Activated T-helper 1 cell treated with anti-CD3 and anti-CD28 coated beads, Interleukin-12 subunit alpha, Interleukin-12 subunit beta, Interleukin-2, Interleukin-4 antibody, amounts not matched to agents 30 ng/mL and 10 ng/mL and 1 ng/mL, durations not matched to agents 14 hours and 24 hours and 36 hours (primary cell): ENCODE measurements at places on chromosomes 5 and 9. TPM values are rescaled to one million over a fixed set of nuclear protein-coding genes. Genes with fewer than 3 reads are reported as not detected.

PTAR1 gene
- 47.5 and 52.3 TPM in 2 replicates for total RNA-seq

PDLIM4 gene
- 1.4 and 2.0 TPM in 2 replicates for total RNA-seq

ISCA1 gene
- 27.4 and 30.3 TPM in 2 replicates for total RNA-seq

COL27A1 gene
- 6.1 and 7.4 TPM in 2 replicates for total RNA-seq

GRCh38 chr5:98556712-98557111 is 216.8 kb upstream of the RGMB start:
- DNase-seq: no peak
- H3K4me1 ChIP-seq: no peaks in the 10 kb centered on the region
- H3K27ac ChIP-seq: no peak overlapping the region
- no peak overlapping the region for H3K4me3 ChIP-seq

GRCh38 chr5:77893225-77893860 is 117.2 kb upstream of the TBCA start:
- H3K36me3 ChIP-seq: no peaks in the 10 kb centered on the region
- peaks cover 3% of the 10 kb centered on the region for H3K27me3 ChIP-seq
- H3K27ac ChIP-seq: no peak overlapping the region
- H3K4me1 ChIP-seq: no peaks in the 10 kb centered on the region
